T-helper 1 cell treated with Interleukin-12 subunit alpha and Interleukin-12 subunit beta and Interleukin-4 antibody, amounts not matched to agents 30 ng/mL and 1 ng/mL, for 36 hours (primary cell): ENCODE measurements at places on chromosomes 7 and 10. TPM values are rescaled to one million over a fixed set of nuclear protein-coding genes. Genes with fewer than 3 reads are reported as not detected.

Gene SRGN
- total RNA-seq: 294 and 300 TPM in 2 replicates

Gene ZPBP
- total RNA-seq: not detected in 2 replicates

Gene CLDN12
- total RNA-seq: 3.8 and 4.1 TPM in 2 replicates

Gene NUTM2E
- 0.20 TPM in 1 of 2 replicates, not detected in the other for total RNA-seq
